NCI-H1092 (cell line): ENCODE measurements at places on chromosomes 1 and 21.

DNA sequence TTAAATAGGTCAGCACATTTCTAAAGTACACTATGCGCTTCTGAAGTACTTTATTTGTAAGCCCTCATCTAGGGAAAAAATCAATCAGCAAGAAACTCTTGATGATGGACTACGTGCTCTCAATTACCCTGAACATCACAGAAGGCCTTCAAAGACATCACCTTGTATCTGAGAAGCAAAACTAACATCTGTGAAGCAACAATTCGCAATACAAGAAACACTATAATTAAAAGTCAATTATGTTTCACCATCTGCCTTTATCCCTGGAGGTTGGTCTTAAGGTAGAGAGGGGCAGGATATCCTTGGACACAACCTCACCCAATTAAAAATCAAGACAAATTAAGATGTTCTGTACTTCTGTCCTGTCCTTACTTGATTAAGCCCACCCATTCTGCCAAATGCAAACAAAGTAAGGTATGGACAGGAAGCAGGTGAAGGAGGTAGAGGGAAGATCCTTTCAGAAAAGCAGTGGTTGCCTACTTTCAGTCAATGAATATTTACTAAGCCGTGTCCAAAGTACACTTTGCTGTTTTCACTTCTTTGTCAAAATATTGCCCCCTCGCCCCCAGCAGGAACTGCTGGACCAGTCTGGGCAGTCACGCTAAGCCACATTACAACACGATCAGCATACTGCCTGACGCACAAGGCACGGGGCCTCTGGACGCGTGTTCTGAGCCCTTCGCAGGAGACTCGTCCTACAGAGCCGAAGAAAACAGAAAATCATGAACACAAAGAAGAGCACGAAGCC is 887 bp downstream of the SLC19A2 start:
- DNase-seq: peak; percentile 52

GRCh38 chr1:41812051-41812450 is 106.7 kb downstream of the HIVEP3 start:
- DNase-seq: peak; percentile 38

GRCh38 chr1:211378844-211379243 is 52.2 kb downstream of the TRAF5 start:
- DNase-seq: no peak

- DNase-seq: no peak
These were observed 114.5 kb upstream of the LYPLAL1 start for GRCh38 chr1:219058891-219059820.

DNA sequence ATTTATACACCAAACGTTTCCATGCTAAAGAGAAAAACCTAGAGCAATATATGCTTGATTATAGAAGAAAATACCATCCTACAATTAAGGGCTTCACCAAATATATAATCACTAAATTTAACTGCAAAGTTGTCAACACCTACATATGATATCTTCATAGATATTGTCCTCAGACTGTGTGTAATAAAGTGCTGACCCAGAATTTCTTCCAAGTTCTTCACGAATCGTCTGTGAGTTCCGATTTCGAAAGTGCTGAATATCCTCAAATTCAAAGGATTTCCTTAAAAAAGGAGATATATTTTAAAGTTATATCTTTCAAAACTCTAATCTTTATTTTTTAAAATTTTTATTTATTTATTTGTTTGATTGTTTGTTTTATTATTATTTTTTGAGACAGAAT is 41.9 kb upstream of the BCAS2 start:
- no peak for DNase-seq

GRCh38 chr1:24992124-24992760 is 62.2 kb upstream of the RUNX3 start:
- DNase-seq: no peak

DNA sequence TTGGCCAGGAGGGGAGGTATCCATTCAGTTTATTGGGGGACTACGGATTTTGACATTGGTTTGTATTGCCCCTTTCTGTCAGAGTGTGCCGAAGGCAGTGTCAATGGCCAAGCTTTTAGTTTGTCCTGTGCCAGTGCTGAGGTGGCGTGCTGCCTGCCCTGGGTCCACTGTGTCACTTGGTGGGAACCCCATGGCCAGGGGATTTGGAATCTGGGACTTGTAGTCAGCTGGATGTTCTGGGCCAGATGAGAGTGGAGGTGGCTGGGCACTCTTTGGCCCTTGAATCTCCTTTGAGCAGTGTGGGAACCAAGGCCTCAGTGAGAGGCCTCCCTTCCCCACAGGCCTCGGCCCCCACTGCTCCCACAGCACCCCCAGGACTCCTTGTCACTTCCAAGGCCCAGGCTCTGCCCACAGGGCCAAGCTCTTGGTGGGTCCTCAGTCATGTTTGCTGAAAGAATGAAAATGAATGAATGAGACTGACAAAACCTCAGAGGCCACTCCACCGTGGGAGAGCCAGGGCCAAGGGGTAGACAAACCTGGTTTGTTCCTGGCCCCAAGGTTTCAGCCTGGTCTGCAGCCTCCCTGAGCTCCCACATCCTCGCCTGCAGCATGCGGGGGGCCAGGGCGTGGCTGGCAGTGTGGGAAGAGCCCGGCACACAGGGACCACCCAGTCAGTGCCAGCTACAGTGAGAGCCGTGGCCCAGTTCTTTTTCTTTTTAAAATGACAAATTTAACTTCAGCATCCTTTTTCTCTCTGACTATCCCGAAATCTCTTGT is 412.2 kb downstream of the MATN1 start:
- DNase-seq: no peak

- DNase-seq: no peak
These were observed 356.2 kb upstream of the SNX7 start for GRCh38 chr1:98305362-98305761.

GRCh38 chr1:157955857-157956256 is 37.6 kb upstream of the KIRREL1 start:
- no peak for DNase-seq

DNA sequence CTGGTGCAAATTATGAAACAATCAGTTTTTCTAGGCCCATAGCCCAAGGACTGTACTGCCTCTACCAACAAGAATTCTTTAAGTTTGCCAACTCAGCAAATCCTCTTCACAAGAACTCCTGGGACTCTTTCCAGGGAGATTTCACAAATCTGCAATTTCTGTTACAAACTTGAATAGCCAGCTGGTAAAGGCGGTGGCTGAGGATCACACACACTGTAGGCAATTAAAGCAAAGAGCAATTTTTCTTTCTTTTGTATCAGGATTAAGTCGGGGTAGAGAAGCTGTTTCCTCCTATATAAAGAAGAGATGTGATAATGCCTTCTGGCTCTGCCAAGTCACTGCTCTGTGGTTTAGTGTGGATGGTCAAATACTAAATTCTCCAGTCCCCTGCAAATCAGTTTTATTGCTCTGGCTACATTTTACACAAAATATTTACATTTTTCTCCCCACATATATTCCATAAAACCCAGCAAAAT is 1.7 kb downstream of the ALDH9A1 start:
- DNase-seq: no peak

- DNase-seq: no peak
These were observed 55.5 kb upstream of the EDN2 start for GRCh38 chr1:41539999-41540398.

DNA sequence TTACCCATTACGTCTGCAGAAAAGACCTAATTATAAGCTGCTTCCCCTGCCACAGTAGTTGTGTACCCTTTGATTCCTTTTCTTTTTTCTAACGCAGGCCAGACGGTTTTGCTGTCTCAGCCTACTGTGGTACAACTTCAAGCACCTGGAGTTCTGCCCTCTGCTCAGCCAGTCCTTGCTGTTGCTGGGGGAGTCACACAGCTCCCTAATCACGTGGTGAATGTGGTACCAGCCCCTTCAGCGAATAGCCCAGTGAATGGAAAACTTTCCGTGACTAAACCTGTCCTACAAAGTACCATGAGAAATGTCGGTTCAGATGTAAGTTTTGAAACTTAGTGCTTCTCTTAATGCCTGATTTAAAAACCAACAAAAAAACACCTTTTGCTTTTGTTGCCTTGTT is 35.8 kb downstream of the ATF6 start:
- DNase-seq: no peak

GRCh38 chr1:24293392-24294227 is 25.5 kb upstream of the GRHL3 start:
- no peak for DNase-seq

DNA sequence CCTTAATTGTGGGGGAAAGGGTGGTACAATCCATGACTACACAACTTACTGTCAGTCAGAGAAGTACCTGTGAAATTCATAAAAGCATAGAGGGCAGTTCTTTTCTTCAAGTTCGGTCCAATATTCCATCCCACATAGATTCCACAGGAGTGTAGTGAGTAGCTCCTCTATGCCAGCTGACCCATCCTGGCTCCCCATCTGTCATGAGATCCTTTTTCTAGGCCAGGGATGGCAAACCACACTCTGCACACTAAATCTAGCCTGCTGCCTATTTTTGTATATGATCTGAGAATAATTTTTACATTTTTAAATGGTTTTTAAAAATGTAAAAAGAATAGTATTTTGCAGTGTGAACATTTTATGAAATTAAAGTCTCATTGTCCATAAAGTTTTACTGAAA is 107.0 kb upstream of the TSPAN2 start:
- no peak for DNase-seq

DNA sequence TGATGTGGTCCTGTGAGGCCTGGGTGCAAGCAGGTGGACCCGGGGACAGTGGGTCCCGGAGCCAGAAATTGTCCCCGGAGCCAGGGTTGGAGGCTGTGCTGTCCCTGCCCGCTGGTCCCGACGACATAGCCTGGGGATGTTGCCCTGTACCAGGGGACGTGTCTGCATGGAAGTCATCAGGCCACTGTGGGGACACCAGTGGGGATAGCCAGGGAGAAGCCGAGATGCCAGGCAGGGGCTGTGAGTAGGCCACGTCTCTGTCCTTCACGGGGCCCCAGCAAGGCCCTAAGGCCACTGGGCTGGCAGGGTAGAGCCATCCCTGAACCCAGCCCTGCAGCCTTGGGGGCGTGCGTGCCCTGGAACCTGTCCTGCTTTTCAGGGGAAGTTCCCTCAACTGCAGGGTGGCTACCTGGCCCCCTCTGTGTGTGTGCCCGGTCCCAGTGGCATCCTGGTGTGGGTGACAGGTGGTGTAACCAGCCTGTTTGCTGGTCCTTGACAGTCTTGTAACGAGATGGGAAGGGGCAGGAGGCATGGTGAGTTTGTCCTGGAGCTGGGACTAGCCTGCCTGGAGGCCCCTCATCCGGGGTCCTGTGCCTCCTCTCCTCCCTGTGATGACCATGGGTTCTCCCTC is 73.2 kb downstream of the OBSCN start:
- DNase-seq: no peak

DNA sequence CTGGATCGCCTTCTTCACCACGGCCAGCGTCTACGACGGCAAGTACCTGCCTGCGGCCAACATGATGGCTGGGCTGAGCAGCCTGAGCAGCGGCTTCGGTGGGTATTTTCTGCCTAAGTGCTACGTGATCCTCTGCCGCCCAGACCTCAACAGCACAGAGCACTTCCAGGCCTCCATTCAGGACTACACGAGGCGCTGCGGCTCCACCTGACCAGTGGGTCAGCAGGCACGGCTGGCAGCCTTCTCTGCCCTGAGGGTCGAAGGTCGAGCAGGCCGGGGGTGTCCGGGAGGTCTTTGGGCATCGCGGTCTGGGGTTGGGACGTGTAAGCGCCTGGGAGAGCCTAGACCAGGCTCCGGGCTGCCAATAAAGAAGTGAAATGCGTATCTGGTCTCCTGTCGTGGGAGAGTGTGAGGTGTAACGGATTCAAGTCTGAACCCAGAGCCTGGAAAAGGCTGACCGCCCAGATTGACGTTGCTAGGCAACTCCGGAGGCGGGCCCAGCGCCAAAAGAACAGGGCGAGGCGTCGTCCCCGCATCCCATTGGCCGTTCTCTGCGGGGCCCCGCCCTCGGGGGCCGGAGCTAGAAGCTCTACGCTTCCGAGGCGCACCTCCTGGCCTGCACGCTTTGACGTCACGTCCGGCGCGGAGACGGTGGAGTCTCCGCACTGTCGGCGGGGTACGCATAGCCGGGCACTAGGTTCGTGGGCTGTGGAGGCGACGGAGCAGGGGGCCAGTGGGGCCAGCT is at the start of gene ZBTB48:
Gene ZBTB48 (plus strand): TSS at position 621 of the 745 bp plus-strand sequence. CDS start 616 bp downstream, outside the sequence.
- peak; percentile 100 for DNase-seq

DNA sequence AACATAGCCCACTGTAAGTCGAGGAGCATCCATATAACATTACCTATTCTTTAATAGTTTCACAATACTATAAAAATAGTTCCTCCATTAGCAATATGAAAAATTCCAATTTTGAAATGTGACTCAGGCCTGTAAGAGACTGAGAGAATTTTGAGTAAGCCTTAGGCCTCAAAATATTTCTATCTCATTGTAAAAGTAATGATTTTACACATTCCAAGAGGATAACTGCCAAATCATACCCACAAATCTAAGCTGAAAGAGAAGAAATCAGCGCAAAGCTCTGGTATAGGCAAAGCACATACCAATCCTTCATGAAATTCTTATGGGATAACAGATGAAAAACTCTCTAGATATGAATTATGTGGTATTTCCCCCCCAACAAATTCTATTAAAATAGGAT is 144.1 kb downstream of the CDC42BPA start:
- DNase-seq: no peak

DNA sequence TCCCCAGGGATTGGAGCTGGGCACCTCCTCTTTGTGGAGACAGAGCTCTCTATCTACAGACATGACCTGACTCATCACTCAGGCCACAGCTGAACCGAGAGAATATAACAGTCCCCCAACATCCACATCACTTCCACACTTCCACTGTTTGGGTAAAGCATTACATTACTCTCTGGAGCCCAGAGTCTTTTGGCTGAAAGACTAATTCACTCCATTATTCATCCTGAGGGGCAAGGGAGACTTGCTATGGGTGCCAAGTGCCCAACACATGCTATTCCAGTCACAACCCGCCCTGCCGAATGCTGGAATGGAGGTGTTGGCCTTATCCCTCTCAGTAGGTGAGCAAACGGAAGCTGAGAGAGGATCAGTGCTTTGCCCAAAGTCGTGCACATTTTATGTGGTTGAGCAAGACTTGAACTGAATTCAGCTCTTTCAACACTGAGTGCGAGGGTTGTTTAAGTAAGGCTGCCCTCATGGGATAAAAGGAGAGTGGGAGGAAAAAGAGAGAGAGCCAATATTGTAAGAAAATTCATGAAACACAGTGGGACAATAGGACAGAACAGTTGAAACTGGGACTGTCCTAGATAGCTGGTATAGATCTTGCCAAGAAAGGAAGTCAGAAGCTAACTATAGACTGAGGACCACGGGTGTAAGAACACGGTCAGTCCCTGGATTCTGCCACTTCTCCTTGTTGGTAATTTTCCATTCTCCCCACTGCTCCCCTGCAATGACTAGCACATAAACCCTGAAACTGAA is 13.5 kb upstream of the CHI3L1 start:
- no peak for DNase-seq

DNA sequence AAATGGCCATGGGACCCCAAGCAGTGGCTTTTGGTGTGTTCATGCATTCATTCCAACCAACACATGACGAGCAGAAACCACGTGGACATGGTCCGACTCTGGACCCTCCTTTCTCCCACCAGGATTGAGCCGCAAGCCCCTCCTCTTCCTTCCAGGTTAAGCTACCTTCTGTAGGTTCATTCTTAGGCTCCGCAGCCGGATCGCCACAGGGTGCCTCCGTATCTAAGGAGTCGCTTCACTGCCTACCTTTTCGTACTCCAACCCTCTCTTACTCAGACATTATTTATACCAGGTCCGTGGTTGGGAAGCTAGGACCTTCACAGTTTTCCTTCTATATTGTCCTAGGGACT is 63.6 kb downstream of the RHBG start:
- DNase-seq: no peak

GRCh38 chr21:32861866-32862265 is 90.3 kb upstream of the PAXBP1 start:
- DNase-seq: no peak

- DNase-seq: no peak
These were observed 10.8 kb downstream of the PIGP start for GRCh38 chr21:37061926-37062592.

GRCh38 chr1:41241749-41242341 is at the start of gene SCMH1:
TSS of gene SCMH1 (minus strand) at chr1:41242306. CDS start at chr1:41186133, 56,173 bp downstream.
- peak; percentile 44 for DNase-seq
